ENCODE measurements at places on chromosomes 11 and 22.

GRCh38 chr11:114090976-114091375 is 31.5 kb downstream of the ZBTB16 start:
- no peak for DNase-seq

DNA sequence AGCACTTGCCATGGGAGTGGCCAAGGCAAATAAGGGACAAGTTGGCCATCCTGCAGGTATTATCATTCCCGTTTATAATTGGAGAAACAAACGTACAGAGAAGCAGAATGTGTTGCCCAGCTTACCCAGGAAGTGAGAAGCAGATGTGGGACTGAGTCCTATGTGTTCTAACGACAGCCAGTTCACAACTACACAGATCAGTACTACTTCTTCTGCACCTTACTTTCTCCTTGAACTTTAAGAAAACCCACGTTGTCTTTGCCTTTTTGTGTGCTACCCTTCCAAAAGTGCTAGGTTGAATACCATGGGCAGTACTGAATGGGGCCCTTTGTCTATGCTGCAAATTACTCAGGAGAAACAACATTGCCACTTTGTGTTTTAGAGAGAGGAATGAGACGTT is 62.8 kb upstream of the BLID start:
- DNase-seq = peak; percentile 47

DNA sequence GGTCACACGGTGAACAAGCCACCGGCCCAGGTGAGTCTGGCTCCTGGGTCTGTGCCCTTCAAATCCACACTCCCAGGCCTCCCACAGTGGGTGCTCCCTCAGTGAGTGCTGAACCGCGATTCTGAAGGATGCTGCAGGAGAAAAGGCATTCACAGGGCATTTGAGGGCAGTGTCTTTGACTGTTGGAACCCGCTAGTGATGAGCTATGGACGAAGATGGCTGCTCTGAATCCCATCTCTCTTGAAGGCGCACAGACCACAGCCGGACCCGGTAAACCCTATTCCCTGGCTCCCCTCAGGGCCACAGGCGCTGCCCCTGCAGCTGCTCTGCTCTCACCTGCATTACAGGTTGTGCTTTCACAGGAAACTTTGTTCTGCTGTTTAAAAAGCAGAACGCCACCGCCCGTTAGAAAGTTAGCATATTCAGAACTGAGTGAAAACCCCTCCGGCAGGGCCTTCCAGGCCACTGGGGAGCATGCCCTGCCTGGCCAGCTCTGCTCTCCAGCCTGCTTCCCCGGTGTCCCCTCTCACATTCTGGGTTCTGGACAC is 3.2 kb downstream of the LRRC32 start:
- no peak for DNase-seq

- DNase-seq = no peak
Observed at GRCh38 chr11:120124355-120124754, 13.6 kb downstream of the TRIM29 start.

GRCh38 chr11:77557553-77557952 is 32.2 kb upstream of the AQP11 start:
- no peak for DNase-seq
